ENCODE measurements at places on chromosomes 1 and 21.

DNA sequence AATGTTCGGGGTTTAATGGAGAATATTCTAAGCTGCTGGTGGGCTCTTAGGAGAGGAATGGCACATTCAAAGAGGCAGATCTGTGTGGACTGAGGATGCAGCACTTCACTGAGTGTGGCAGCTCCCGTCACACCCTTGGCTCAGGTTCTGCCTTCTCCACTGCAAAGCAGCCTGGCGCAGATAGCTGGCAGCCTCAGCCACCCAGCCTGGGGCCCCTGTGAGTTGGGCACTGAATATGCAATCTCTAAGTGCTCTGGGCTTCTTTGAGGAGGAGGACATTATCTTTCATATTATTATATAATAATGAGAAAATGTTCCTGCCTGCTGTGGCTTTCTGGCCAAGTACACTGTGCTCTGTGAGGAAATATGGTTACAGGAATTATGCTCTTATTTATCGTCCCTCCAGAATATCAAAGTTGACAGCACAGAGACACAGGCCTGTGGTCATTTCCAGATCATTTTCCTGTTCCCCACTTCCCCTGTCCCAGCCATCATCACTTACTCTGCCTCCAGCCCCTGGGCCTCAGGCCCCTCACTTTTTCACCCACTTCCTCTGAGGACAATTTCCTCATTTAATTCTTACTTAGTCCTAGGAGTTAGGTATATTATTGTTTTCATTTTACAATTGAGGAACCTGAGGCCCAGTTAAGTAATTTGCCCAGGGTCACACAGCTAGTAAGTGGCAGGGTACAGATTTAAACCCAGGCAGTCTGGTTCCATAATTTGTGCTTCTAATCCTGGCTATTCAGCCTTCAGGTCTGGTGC is 53.6 kb downstream of the MAB21L3 start:
- DNase-seq = no peak

- no peak for DNase-seq
Measured at GRCh38 chr1:203424285-203424684, 51.3 kb upstream of the PRELP start.

GRCh38 chr21:39238275-39238674 is 55.0 kb upstream of the PSMG1 start:
- no peak for DNase-seq

DNA sequence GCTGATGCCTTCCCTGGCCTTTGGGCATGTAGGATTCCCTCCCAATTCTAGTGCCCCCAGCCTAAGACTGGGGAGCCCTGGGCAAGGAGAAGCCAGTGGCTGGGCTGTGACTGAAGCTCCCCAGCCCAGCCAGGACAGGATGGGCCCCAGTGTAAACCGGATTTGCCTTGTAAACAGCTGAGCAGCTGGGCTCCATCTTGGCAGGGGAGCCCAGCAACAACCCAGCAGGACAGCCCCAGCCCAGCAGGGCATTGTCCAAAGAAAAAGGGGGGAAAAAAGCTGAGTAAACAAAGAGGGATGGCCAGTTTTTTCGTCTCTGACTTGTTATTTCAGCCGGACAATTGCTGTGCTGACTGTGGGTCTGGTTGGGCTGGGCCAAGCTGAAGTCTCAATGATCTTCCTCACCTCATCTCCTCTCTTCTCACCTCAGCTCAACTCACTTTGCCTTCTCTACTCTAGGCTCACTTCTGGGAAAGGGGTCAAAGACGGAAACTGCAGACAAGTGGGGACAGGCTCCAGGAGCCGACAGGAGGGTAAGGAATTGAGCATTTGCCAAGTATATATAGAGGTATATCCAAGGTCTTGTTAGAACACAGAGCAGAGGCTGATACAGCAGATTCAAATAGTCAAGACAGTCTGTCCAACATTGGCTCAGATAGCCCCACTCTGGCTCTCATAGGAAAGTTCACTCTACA is 97.7 kb downstream of the TMEM53 start:
- DNase-seq = no peak

DNA sequence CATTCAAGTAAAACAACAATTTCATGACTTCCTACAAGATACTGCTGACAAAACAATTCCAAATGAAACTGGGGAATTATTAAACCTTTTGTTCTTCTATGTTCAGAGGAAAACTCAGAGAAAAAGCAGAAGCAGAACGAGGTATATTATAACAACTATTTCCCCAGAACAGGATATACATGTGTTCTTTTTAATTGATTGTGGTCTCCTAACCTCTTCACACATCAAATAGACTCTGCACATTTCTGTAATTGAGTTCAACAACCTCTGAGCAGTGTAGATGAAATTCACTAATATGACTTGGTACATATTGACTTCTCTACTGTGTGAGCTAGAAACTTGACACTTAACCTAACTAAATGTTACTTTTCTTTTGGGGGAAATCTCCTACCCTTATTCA is 584.2 kb downstream of the NEGR1 start:
- DNase-seq = no peak

- no peak for DNase-seq
Measured at GRCh38 chr1:46484783-46485490, 4.7 kb upstream of the DMBX1 start.

GRCh38 chr1:29706936-29707335 is 470.6 kb downstream of the PTPRU start:
- no peak for DNase-seq

DNA sequence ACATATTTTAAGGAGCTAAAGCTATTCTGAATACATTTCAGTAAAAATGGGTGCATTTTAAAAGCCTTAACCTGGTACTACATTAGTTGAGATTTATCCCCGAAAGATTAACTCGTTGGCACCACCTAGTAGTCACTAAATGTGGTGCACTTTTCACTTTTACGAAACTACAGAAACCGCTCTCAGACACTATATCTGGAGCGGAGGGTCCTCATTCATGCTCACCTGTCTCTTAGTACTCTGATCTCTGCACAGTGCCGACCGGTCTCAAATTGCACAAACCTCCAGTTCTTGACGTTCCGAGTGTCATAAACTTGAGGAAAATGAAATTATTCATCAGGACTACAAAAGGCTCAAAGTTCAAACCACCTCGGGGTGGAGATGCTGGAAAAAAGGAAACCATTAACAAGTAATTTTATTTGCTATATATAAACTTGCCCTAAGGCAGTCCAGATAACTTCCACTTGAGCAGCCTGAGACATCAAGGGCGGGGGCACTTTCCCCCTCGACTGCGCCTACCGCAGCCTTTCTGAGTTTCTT is 722 bp downstream of the LZIC start:
- no peak for DNase-seq

GRCh38 chr1:61315011-61315410 is 232.7 kb downstream of the NFIA start:
- DNase-seq = no peak

GRCh38 chr1:59601811-59602210 is 212.9 kb upstream of the HOOK1 start:
- DNase-seq = no peak

- DNase-seq = no peak
Measured at GRCh38 chr1:154578058-154578418, 10.5 kb downstream of the CHRNB2 start.

DNA sequence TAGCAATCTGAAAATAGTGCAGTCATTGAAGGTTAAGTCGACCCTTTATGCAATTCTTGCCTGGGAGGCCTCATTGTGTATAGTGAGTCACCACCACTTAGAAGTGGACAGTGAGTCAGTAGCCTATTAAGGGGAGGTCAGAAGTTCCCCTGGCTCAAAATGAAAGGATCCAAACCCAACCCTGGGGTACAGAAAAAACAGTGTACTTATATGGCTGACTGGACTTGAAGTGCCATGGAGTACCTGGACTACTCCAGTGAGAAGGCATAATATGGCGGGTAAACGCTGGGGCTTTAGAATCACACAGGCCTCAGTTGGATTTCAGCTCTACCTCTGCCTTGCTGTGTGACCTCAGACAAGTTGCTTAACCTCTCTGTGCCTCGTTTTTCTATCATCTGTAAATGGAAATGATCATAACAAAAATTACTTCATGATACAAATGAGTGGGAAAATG is 2.2 kb upstream of the BCL9 start:
- DNase-seq = no peak

DNA sequence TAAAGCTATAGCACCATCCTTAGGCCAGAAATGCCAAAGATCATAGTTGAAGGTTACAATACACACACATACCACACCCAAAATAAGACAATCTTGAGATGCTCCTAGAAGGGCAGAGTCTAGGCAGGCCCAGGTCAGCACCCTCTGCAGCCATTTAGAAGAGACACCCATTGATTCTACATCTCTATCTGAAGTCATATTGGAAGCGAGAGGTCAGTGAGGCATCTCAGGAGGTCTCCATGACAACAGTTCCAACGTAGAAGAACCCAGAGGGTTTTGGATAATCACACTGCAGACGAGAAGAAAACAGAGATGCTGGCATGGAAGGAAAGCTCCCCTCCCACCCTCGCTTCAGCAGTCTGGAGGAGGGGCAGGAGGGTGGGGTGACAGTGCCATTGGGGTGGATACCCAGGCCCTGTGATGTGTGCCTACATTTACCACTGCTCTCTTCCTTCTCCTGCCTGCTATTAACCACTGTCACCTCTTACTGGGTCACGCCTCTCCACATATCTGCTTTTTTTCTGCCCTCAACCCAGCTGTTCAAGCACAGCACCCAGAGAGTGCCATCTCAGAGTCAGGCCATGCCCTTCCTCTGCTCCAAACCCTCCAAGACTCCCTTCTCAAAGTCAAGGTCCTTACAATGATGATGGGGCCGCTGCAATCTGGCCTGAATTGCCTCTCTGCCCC is 6.2 kb downstream of the TMCO4 start:
- no peak for DNase-seq

DNA sequence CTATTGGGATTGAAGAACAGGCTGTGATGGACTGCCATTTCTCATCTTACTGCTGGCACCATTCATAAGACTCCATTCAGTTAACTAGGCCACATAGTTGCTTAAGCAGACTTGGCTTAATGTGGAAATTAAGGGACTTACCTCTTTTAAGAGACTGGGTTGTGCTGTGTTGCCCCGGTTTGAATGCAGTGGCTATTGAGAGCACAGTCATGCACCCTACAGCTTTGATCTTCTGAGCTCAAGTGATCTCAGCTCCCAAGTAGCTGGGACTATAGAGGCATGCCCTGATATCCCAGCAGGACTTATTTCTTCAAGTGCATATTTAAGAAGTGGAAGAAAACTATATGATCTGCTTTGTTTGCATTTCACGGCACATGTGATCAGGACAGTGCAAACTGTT is 181.1 kb downstream of the RASAL2 start:
- no peak for DNase-seq

GRCh38 chr1:208778417-208778816 is 534.2 kb upstream of the PLXNA2 start:
- DNase-seq = no peak

- DNase-seq = no peak
Measured at GRCh38 chr21:22925032-22925431, 1926.8 kb downstream of the NCAM2 start.

- DNase-seq = no peak
Measured at GRCh38 chr1:64920941-64921589, 45.3 kb downstream of the JAK1 start.

DNA sequence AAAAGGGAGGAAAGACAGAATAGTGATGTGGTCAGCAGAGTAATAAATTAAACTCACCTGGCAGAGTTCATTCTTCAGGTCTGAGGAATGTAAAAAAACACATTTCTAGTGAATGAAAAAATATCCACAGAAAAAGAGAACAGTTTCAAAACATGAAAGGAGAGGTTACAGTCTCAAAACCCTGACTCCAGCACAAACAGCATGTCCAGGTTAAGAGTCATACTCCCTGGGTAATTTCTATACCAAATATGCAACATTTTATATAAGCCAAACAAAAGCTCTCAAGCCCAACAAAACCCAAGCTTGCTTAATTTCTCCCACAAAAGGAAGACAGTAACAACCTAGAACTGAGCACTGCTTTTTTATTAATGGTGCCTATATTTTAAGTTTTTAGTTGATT is 173.0 kb downstream of the NTMT2 start:
- no peak for DNase-seq

DNA sequence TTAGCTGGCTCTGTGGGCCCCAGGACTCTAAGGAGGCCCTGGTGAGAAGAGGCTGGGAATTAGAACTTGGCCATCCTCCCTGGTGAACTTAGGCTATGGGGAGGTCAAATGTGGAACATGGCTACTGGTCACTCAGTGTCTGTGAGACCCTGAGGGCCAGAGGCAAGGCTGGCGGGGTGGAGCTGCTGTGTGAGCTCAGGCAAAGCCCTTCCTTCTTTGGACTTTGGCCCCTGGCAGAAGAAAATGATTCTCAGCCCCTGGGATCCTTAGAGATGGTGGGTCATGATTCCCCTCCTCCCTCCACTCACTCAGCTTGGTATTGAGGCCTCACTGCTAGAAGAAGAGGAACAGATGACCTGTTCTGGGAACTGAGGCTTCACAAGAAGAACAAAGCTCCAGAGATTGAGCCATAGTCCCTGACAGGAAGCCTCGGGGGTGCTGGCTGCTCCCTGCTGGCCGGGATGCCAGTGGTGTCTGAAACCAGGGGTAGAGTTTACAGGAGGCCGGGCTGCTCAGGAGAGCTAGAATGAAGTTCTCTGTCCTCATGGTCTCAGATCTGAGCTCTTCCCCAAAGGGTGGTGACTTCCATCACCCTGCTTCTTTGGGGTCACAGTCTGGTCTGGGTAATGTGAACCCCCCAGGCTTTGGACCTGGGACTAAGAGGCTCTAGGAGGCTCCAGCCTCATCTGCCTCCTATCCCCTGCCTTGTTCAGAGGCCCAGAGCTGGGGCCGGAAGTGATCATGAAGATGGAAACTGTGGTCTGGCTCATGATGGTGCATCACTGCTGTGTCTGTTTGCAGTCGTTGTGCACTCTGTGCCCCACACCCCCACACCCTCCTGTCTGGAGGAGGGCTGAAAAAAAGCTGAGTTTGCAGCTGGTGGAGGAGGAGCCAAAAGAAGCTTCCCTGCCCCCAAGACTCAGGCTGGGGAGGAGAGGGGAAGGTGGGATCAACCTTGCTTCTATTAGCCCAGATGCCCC is 905 bp downstream of the BTBD19 start:
- DNase-seq = no peak

- no peak for DNase-seq
Measured at GRCh38 chr1:246106342-246106763, 400.7 kb downstream of the SMYD3 start.

DNA sequence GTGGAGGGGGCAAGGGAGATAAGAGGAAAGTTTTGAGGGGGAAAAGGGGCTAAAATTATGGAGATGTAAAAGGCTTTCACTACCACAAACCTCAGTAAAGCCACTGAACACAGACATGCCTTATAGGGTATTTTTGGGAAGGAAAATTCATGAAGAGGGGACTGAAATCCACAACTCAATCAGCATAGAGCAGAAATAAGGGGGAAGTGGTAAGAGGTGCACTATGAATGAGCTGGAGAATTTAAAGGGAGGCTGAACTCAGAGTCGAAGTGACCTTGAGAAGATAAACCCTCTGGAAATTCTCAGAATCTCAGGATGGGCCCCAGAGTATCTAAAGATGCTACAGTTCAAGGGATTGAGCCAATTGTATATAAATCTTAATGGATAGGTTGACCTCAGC is 15.3 kb downstream of the RHEX start:
- no peak for DNase-seq

- DNase-seq = no peak
Measured at GRCh38 chr1:168708698-168709404, 20.2 kb downstream of the DPT start.
